Activated CD8-positive, alpha-beta T cell treated with anti-CD3 and anti-CD28 coated beads for 36 hours (primary cell): ENCODE measurements at places on chromosomes 16 and 17. TPM values are rescaled to one million over a fixed set of nuclear protein-coding genes. Genes with fewer than 3 reads are reported as not detected.

DNA sequence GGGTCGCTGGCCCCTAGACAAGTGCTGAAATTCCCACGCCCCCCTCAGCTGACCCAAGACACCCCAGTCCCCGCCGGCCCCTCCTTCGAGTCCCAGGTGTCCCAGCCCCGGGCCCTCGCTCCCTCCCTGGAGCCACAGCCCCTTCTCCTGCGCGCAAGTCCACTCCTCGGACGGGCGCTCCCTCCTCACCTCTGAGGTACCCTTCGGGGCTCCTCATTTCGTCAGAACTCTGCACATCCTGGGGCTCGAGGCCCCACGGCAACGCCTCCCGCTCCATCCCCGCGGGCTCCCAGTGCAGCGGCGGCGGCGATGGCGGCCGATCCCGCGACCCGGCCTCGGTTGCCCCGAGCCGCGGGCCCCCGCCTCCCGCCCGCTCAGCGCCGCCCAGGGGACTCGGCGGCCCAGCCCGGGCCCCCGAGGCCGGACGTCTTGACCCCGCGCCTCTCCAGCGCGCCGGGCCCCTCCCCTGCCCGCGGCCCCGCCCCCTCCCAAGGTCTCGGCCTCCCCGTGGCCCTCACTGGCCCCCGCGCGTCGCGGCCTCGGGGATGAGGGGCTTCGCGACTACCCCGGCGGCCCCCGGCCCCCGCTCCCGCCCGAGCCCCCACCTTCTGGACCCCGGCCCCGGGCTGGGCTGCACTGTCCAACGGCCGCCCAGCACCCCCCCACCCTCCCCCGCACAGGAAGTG lies at the start of gene ZNF768:
Gene ZNF768, minus strand, starts transcription at position 430 of the 686 bp plus-strand sequence. Its CDS starts 153 bp downstream, at position 277.
- no peak for DNase-seq

The COX10 gene
- total RNA-seq: 26.0 TPM

DNA sequence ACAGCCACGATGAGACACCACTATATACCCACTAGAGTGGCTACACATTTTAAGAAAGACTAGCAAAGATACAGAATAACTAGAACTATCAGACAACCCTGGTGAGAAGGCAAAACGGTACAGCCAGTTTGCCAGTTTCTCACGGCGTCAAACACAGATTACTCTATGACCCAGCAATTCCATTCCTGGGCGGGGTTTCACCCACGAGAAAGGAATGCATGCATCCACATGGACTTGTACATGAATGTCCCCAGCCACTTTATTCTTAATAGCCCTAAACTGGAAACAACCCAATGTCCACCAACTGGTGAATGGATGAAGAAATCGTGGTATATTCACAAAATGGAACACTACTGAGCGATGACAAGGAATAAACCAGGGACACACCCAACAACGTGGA lies 74.5 kb downstream of the MYH10 start:
- DNase-seq: no peak

The SNAI3 gene
- total RNA-seq: 5.3 TPM

The HAP1 gene
- 0.07 TPM for total RNA-seq

GRCh38 chr17:64176556-64176955 lies 46.6 kb upstream of the ERN1 start:
- DNase-seq: no peak

- no peak for DNase-seq
Observed at GRCh38 chr16:54582631-54583250, 296.2 kb upstream of the IRX3 start.

The ITGAL gene
- 274 TPM for total RNA-seq

DNA sequence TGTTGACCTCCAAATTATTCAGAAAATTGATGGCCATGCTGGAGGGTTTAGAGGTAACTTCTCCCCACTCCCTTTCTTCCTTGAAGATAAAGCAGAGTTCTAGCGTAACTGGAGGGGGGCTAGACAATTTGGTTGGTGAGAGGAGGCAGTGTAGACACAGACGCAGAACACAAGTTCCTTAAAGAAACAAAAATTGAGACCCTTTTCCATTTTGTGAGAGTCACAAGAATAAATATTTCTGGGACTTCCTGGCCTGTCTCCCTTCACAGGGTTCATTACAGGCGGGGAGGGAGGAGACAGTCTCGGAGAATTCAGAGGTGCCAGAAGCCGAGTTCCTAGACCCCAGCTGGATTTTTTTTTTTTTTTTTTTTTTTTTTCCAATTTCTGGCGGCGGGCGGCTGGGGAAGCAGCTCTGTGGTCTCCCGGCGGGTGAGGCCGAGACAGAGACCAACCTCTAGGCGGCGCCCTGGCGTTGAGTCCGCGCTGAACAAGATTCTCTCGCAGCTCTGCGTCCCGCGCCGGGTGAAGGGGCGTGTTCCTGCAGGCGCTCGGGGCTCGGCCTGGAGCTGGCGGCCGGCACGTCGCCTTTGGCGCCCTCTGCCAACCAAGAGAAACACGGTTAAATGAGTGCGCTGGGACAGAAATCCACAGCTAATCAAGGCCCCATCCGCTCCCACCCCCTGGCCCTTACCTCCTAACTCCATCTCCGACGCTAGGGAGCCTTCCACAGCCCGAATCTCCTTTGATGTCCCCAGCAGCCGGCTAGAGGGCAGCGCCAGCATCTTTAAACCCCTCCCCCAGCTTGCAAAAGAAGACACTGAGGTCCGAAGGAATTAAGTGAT lies 10.2 kb upstream of the HOXB9 start:
- DNase-seq: peak; percentile 89
